Gastroesophageal sphincter (tissue), 4 donors: ENCODE measurements at places on chromosomes 7 and 10.

DNA sequence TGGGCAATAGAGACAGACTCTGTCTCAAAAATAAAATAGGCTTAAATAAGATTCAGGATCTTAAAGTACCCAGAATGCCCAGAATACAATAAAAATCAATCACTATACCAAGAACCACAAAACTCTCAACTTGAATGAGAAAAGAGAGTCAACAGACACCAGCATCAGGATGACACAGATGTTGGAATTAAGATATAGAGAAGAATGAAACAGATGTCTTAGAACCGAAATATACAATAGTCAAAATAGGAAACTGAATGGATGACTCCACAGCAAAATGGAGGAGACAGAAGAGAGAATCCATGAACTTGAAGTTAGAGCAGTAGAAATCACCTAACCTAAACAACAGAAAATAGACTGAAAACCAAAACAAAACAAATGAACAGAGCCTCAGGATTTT lies 29.6 kb downstream of the POR start:
- no peak for ATAC-seq

DNA sequence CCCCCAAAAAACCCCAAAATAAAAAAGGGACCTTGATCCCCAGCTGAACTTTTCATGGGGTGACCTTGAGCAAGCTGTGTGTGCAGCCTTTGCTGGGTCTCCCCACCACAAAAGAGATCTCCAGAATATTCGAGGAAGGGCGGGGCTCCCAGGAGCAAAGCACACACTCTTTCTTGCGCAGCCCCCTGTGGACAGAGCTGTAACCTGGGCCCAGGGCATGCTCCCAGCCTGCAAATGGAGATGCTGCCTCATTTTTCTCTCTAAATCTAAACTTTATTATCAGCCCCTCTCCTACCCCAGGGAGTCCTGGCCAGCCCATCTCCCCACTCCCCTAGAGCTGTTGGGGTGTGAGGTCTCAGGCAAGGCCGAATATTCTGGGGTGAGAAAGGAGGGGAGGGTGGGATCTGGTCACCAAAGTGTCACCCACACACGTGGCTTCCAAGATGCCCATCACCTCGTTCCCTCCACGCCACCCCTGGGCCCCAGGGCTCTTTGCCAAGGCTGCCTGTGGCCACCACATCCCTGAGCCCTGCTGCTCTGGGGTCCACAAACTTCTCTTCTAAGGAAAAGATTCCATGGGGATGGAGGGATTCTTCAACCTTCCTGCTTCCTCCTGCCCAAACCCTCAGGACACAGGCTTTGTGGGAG lies 1.7 kb upstream of the CALML3 start:
- ATAC-seq = no peak

DNA sequence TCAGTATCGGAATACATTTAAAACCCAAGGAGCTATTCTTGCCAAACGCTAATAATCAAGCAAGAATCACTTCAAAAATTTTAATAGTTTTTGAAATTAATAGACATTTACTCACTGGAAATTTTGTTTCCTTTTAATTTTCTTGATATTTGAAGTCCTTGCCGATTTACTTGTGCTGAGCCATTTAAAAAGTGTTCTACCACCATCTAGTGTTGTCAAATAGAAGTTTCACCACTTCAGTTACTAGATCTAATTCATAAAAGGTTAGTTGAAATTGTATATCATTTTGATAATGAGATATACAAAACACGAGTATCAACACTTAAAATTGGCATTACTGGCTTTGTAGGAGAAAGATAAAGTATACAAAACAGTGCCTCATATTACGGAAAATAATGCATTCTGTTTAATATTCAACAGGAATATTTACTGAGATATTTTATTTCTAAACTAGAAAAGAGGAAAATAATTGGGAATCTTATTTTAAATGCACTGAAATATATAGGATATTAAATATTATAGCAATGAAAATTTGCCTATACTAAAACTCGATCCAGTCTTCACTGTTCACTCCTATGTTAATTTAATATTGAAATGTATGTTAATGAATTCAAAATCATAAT lies 664.8 kb upstream of the SEMA3D start:
- ATAC-seq = no peak

DNA sequence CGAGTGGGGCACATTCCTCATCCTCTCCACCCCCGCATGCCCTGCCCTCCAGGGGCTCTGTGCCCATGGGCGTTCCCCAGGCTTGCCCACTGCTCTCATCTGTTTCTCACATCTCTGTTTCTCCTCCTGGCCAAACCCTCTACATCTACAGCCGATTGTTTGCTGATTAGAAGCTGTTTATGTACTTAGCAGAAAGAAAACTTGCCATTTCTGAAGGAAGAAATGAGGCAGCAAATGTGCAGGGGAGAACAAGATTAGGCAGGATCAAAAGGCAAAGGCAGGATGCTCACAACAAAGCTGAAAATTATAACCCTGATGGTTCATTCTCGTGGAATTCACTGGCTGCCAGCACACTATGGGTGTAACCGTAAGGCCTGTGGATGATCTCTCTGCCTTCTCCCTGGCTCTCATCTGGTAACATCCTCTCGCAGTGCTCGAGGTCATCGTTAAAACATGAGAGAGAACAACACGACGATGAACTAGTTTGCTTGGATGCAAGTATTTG lies 111.6 kb upstream of the KLF14 start:
- peak; percentile 77 for ATAC-seq

GRCh38 chr10:508726-509125 lies 180.7 kb downstream of the DIP2C start:
- ATAC-seq = no peak

DNA sequence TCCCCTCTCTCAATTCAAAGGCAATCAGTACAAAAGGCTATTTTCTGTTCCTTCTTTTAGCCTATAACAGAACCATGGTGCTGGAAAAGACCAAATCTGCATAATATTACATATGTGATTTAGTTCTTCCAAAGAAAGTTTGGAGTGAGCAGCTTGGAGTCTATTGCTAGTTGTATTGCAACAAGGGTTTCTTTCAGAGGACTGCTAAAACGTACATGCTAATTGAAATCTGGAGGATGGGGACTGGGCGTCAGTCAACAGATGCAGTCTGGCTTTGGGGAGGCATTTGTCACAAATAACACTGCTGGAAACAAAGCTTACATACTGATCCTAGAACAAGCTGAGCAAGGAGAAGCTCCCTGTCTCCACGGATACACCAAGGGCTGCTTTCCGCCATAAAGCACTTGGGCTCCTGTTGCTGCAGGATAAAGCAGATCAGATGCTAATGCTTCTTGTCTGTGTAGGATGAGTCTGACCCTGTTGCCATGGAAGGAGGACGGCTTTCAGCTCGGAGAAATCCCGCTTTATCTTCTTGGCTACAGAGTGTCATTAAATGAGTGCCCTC lies 883.5 kb downstream of the SORCS1 start:
- no peak for ATAC-seq

- ATAC-seq = no peak
These were observed 276.5 kb upstream of the SMIM30 start for GRCh38 chr7:113394856-113395255.

- ATAC-seq = peak; percentile 77
These were observed 12.1 kb upstream of the GRIFIN start for GRCh38 chr7:2488272-2488645.

GRCh38 chr10:112227331-112227987 lies 43.9 kb upstream of the GPAM start:
- ATAC-seq = no peak

DNA sequence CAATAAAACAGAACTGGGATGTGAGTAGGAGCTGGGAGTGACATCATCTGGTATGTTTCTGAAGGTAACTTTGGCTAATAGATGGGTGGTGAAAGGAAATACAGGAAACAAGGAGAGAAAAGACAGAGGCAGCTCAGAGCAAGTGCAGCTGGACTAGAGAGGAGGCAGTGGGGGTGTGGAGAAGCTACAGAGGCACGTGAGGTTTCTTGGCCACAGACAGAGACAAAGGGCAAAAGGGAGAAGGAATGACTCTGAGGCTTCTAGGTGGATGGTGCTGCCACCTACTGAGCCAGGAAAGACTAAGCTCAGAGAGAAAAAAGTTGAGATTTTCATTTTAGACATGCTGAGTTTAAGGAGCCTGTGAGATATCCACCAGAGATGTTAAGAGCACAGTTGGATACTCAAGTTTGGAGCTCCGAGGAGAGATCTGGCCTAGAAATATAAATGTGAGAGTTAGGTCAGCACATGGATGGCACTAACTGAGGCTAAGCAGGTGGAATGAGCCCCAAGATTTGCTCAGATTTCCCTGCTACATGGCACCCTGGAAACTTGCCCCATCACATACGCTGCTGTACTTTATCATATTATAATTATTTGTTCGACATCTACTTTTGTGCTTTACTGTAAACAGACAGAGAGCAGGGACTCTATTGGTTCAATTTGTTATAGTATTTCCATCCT lies 293.0 kb upstream of the IMMP2L start:
- ATAC-seq = no peak

DNA sequence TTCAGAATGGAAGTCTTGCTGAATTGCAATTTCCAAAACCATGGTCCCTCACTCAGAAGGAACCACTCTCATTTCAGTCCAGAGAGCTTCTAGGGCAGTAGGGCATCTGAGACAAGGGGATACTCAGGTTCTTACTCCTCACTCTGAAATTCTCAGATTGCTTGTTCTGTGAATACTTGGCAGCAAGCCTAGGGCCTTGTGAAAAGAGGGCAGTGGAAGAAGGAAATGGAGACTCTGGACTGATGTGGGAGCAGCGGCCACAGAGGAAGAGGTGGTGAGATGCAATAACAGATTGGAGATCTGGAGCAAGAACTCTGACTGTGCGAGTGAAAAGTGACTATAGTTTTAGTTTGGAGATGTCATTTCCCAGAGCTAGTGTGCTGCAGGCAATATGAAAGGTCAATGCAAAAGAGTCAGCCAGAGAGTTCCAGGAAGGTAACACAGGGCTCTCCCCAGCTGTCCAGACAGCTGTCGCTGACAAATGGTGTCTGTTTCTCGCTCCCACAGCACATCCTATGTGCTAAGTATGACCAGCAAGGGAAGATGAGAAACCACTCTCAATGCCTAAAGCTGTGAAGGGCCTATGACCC lies 291.6 kb upstream of the KIAA1217 start:
- no peak for ATAC-seq

DNA sequence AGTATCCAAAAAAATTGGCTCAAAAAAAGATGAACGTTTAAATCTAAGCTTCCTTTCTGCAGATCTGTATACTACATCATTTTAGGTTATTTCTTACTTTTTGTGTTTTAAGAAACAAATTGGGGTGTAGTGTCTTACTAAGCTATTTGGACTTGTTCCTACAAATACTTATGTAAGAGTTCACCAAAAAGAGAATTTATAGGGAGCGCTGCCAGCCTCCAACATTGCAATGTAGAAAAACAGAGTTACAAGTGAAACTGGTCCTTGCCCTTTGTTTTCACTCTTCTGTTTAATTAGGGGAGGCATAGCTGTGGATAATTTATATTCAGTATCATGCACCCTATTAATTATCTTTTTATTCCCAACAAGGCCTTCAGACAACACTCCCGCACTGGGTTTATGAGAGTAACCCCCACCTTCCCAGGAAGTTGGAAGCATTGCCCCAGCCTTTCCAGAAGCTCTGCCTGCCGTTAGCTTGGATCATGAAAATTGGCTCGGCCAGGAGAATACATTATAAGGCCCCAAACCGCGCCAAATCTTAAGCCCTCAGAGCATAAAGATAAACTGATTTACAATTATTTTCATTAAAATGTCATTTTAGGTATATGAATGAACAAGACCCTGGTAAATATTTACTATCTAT lies 261.8 kb upstream of the KLF6 start:
- ATAC-seq = no peak

DNA sequence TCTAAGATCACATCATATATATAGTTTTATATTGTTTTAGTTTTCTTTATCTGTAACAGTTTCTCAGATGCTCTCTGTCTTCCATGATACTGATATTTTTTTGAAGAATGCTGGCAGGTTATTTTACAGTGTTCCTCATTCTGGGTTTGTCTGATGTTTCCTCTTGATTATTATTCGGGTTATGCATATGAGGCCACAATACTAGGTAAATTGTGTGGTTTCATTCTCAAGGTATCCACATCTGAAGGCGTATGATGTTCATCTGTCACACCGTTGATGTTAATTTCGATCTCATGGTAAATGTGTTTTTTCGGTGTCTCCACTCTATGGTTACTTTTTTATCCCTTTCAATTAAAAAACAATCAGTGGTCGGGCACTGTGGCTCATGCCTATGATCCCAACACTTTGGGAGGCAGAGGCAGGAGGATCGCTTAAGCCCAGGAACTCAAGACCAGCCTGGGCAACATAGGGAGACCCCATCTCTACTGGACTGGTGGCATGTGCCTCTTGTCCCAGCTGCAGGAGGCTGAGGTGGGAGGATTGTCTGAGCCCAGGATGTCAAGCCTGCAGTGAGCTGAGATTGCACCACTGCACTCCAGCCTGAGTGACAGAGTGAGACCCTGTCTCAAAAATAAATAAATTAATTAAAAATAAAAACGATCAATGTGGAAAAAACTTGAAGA lies 108.9 kb downstream of the TPST1 start:
- no peak for ATAC-seq

DNA sequence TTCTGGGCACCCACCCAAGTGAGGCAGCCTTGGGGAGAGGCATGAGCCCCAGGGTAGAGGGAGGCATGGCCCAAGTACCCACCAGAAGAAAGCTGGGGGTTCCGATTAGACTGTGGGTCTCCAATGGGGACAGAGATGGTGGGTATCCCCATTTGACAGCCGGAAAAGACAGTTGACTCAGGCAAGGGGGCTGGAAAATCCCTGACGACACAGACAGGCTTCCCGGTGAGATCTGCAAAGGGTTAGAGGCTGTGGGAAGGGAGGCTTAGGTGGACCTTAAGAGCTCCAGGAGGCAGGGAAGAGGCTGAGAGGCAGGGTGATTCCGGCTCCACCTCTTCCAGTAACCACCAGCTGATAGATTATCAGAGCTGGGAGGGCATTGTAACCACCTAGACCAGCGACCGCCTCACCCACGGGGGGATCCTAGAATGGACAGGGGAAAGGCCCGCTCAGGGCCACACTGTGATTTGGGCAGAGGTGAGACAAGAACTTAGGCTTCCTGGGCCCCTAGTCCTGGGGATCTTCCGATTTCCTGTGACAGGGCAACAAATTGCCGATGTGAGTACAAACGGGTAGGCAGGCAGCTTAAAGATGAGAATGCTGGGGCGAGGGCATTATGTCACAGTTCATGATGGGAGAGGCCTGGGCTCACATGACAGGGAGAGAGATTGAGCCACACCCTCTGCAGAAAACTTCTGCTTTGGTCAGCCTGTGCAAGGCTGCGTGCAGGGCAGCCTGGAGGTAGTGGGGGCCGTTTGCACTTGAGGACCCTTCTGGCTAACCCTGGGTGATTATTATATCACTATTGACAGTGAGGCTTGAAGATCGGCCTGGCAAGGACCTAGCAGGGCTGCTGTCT lies 5.4 kb downstream of the TBATA start:
- ATAC-seq = no peak

GRCh38 chr7:6121141-6121540 lies 90.0 kb downstream of the ANKRD61 start:
- no peak for ATAC-seq

- peak; percentile 69 for ATAC-seq
These were observed 15.5 kb downstream of the STX1A start for GRCh38 chr7:73703757-73704639.

DNA sequence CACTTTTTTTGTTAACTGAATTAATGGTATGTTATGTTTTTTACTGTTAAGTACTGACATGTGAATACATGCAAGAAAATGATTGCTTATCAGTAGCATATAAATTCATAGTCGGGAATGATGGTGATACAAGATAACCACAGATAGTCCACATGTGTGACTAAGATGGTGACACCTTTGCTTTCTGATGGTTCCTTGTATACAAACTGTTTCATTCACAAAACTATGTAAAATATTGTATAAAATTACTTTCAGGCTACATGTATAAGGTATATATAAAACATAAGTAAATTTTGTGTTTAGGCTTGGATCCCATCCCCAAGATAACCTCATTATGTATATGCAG lies 10.0 kb downstream of the CISD1 start:
- no peak for ATAC-seq

GRCh38 chr10:44384601-44385025 lies 284 bp downstream of the CXCL12 start:
- ATAC-seq = no peak
